Cardiac septum (tissue), 1 donor: ENCODE measurements at places on chromosomes 4 and X. TPM values are rescaled to one million over a fixed set of nuclear protein-coding genes. Genes with fewer than 3 reads are reported as not detected.

Gene MGAT4D
- total RNA-seq: not detected

Gene SLC10A4
- total RNA-seq: 0.35 TPM

Gene FOXR2
- not detected for total RNA-seq

Gene F8A1
- 31.1 TPM for total RNA-seq

Gene TMPRSS11A
- total RNA-seq: not detected

Gene BEX2
- 1.5 TPM for total RNA-seq

Gene KLHL13
- total RNA-seq: 15.5 TPM

Gene TAF7L
- total RNA-seq: not detected

Gene WNK3
- 0.65 TPM for total RNA-seq

Gene NUP62CL
- total RNA-seq: 1.3 TPM

Gene TRIM60
- total RNA-seq: not detected

- DNase-seq: no peak
Observed at GRCh38 chr4:10535912-10536311, 78.7 kb upstream of the ZNF518B start.

DNA sequence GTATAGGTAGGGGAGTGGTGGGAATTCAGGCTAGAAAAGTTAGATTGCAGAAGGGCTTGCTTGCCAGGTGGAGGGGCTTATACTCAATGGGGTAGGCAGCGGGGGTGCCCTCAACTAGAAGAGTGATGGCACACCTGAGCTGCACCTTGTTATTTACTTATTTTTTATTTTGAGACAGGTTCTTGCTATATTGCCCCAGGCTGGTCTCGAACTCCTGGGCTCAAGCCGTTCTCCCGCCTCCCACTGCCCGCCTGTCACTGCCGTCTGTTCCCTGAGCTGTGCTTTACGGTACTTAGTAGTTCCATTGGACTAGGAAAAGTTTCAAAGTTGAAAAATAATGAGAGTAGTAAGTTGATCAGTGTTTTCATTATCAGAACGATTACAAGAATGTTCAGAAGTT is 2.0 kb downstream of the ZFX start:
- no peak for DNase-seq

- DNase-seq: no peak
Observed at GRCh38 chr4:143307531-143307930, 29.1 kb upstream of the GAB1 start.

- DNase-seq: no peak
Observed at GRCh38 chr4:87989765-87990164, 14.3 kb downstream of the SPP1 start.

DNA sequence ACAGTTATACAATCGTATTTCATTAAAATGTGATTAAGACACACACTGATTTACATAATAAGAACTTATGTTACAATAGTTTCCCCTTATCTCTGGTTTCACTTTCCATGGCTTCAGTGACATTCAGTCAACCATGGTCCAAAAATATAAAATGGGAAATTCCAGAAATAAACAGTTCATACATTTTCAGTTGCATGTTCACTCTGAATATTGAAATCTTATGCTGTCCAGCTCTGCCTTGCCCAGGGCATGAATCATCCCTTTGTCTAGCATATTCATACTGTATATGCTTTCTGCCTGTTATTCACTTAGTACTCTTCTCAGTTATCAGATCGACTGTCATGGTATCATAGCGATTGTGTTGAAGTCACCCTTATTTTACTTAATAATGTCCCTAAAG is 173.8 kb upstream of the DCAF12L2 start:
- DNase-seq: no peak

DNA sequence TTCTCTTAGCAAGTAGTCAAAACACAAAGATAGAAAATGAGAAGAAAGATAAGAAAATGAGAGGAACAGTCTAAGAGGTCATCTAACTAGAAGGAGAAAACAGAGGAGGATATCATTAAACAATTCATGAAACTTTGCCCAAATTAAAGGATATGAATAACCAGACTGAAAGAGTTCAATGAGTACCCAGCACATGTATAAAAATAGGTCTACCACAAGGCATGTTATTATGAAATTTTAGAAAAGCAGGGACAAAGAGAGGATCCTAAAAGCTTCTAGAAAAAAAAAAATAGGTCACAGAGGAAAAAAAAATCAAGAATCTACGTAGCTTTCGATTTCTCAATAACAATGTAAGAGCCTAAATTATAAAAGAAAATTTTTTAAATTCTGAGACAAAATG is 118.5 kb downstream of the WDFY3 start:
- no peak for DNase-seq

DNA sequence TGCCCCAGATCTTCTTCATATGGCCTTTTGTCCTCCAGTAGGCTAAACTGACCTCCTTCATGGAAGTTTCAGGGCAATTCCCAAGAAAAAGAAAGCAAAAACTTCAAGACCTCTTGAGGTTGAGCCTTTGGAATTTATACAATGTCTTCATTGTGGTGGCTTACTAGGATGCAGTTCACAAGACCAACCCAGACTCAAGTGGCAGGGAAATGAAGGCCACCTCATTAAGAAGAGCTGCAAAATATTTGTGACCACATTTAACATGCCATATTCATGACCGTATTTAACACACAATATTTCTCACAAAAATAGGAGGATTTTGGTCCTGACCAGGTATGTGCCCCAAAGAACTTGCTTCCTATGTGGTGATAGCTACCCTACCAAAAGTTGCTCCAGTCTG is 605.5 kb upstream of the PITX2 start:
- DNase-seq: no peak

- DNase-seq: no peak
Observed at GRCh38 chr4:145530189-145530588, 48.5 kb downstream of the SMAD1 start.

GRCh38 chr4:187124331-187124730 is 400.7 kb upstream of the FAT1 start:
- no peak for DNase-seq

DNA sequence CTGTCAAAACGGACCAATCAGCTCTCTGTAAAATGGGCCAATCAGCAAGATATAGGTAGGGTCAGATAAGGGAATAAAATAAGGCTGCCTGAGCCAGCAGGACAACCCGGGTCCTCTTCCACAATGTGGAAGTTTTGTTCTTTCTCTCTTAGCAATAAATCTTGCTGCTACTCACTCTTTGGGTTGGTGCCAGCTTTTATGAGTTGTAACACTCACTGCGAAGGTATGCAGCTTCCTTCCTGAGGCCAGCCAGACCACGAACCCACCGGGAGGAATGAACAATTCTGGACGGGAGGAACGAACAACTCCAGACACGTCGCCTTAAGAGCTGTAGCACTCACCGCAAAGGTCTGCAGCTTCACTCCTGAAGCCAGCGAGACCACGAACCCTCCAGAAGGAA is 287.8 kb downstream of the RAPGEF2 start:
- DNase-seq: no peak

DNA sequence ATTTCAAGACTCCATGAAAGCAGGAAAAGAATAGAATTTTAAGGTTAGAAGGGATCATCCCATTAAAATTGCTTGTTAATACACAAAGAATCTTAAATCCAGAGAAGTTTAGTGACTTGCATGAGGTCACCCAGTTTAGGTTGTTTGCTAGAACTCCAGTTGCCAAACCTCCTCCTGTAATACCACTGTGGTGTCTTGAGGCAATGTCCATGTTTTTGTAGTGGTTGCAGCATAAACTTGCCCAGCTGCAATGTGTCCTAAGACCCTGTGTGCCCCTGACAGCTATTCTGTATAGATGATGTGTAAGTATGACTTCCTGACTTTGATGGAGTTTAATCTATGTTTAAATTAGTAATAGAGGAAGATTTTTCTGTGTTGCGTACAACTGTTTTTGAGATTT is 6.3 kb downstream of the SFRP2 start:
- DNase-seq: no peak

DNA sequence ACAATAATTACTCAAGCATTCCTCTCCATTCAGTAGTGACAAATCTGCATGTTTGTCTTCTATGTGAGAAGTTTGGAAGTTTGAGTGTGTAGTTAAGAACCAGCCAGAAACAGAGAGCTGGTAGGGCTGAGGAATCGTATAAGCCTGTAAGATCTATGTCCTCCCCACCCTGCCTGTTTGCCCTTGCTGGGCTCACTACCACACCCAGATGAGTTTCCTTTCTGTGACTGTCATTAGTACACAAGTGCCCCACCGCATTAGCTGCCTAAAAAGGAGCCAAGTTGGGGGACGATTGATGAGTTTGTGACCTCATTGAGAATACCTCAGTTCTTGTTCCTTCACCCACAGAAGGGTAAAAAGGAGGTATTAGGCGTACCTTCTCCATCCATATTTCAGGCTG is 28.3 kb downstream of the DOCK11 start:
- DNase-seq: no peak

- peak; percentile 62 for DNase-seq
Observed at GRCh38 chr4:2264481-2265041, 2.7 kb upstream of the MXD4 start.

DNA sequence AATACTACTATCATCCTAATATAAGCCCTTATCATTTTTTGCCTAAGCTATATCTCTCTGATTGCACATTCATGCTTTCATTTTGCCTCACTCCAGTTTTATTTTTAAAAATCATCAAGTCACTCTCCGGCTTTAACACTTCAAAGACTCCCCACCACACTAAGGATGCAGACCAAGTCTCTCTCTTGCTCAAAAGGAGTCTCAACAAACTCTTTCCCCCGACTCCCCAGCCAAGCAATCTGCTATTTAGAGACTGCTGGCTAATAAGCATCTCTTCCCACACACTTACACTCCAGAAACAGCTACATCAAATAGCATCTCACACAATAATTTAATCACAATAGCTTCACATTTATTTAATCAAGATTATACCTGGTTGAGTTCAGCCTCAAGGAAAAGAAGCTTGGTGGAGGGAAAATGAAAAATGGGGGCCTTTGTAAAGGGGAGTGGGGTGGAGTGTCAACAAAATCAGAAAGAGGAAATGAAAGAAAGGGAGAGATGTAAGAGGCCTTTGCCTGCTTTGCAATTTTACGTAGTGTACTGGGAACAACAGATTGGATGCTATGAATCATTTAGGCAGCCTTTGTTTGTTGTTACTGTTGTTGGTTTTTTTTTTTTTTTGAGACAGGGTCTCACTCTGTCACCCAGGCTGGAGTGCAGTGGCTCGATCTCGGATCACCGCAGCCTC is 104.1 kb upstream of the MCF2 start:
- DNase-seq: no peak

- no peak for DNase-seq
Observed at GRCh38 chr4:147940171-147940570, 208.3 kb downstream of the ARHGAP10 start.

DNA sequence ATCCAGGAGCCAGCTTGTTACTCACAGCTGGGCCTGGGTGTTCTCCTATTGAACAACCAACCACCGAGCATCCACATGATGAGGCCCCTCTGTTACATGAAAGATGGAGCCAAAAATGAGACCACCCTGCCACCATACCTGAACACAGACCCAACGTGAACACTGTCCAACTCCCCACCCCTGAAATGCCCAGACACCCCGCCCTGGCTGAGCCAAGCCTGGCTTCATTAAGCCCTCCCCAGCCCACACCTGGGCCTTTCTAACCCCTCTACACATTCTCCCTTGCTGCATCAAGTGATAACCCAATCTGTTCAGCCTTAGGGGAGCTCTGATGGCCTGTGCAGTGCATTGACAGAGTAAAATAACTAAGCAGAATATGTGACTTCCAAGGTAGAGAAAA is 80.7 kb downstream of the EVC start:
- peak; percentile 35 for DNase-seq

DNA sequence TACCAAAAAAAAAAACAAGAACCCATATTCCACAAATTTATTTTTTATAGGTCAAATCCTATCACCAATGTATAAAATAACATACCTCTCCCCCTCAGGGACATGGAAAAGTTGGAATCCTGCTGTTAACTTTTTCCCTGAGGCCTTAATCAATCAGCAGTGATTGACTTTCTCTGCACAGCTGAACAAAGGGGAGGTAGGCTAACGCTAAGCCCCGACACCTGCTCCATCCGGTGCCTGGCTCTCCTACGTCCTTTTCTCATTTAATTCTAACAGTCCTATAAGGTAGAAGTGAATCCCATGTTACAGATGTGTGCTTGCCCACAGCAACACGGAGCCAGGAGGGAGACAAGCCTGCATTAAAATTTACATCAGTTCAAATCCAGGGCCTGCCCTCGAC is 2.8 kb downstream of the CENPU start:
- no peak for DNase-seq

DNA sequence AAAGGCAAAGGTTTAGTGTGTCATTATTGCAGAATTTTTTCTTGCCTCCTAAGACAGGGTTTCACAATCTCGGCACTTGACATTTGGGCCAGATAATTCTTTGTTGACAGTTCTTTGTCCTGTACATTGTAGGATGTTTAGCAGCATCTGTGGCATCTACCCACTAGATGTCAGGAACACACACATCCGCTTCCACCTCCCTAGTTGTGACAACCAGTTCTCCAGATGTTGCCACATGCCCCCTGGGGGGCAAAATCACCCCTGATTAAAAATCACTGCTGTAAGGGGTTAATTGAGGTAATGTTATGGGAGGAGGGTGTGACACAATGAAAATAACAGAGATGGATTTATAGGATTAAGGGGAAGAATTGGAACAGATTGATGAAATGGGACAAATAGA is 75.3 kb downstream of the HMGB2 start:
- no peak for DNase-seq

- no peak for DNase-seq
Observed at GRCh38 chr4:104878936-104879335, 267.7 kb upstream of the TET2 start.

DNA sequence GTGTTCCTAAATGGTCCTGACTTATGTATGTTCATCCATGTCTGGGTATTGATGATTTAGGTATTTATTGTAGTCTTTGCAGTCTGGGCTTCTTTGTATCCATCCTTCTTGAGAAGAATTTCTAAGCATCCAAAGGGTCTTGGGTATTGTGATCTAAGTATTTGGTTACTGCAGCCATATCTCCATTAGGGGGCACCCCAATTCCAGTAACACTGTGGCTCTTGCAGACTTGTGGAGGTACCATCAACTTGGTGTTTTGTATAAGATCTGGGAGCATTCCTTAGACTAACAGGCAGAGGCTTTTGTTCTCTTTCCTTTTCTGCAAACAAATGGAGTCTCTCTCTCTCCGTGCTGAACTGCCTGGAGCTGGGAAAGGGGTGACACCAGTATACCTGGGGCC is 113.7 kb upstream of the NEXMIF start:
- no peak for DNase-seq
